ENCODE measurements at places on chromosomes 5 and 9.

- no peak for DNase-seq
Observed at GRCh38 chr5:139638736-139639618, 9.2 kb upstream of the CXXC5 start.

- DNase-seq: no peak
Observed at GRCh38 chr9:16516891-16517290, 353.6 kb downstream of the BNC2 start.

DNA sequence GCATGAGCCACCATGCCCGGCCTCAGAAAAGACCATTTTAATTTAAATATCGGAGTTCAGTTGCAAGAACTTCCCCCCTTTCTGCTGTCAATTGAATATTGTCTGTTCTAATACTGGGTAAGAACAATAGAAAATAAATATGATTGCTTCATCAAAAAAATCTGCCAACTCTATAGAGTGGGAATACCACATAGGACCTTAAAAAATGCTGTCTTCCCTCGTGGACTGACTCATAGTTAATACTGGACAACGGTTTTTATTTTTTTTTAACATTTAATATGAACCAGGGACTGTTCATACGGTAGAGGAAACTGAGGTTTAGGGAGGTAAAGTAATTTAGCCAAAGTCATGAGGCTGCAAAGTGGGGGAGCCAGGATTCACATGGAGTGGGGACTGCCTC is 9.7 kb downstream of the ZNF462 start:
- DNase-seq: no peak

DNA sequence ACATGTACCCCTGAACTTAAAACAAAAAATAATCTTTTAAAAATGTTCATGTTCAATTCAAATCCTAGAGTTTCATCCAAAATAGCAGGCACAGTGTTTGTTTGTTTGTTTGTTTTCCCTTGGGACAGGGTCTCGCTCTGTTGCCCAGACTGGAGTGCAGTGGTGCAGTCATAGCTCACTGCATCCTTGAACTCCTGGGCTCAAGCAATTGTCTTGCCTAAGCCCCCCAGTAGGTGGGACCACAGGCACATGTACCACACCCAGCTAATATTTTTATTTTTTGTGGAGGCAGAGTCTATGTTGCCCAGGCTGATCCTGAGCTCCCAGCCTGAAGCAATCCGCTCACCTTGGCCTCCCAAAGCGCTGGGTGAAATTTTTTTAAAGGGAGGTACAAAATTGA is 5.0 kb upstream of the POLR1E start:
- DNase-seq: no peak

DNA sequence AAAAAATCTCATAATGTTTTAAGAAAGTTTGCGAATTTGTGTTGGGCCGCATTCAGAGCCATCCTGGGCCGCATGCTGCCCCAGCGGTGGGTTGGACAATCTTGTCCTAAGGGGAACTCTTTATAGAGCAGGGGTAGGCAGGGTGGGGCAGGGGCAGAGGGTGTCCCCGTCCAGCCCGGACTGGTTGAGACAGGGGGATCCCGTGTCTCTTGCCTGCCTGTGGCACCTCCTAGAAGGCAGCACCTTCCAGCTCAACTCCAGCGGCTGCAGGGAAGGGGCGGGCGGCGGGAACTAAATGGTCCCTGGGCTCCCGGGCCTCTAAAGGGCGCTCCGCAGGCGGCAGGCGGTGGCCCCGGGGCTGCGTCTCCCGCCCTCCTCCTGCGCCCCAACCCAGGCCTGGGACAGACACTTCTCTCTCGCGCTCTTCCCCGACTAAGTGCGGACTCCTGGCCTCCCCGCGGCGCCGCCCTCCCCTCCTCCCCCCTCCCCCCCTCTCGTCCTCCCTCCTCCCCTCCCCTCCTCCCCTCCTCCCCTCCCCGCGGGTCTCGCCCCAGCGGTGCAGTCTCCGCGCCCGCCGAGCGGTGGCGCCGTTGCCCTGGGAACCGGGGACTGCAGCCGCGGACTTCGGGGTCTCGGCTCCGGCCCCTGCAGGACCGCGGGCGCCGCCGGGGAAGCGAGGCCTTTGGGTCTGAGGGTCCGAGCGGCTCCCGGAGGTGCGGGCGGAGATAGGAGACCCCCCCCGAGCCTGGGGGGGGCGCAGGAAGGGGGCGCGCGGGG is 132.6 kb downstream of the MRPL36 start:
- peak; percentile 31 for DNase-seq

- no peak for DNase-seq
Observed at GRCh38 chr5:126004636-126005035, 418.6 kb upstream of the GRAMD2B start.

- no peak for DNase-seq
Observed at GRCh38 chr9:130254747-130255630, 10.6 kb upstream of the HMCN2 start.

DNA sequence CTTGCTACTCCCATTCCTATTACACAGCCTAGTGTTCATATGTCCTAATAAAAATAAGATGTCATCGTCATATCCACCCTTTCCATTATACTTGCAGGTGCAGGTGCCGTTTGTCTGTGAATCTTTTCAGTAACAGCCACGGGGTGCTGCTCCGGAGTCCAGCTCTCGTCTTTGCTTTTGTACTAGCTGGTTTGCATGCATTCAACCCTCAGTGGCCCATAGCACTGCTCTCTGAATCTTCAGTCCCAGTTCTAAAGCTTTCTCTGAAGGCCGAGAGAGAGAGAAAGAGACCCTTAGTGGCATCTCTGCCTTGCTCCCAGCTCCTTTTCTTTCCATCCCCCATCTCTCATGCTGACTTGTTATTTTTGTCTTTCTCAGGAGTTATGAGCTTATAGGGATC is 468.5 kb downstream of the TMEM232 start:
- no peak for DNase-seq

- no peak for DNase-seq
Observed at GRCh38 chr5:5787373-5787772, 364.9 kb downstream of the ICE1 start.

DNA sequence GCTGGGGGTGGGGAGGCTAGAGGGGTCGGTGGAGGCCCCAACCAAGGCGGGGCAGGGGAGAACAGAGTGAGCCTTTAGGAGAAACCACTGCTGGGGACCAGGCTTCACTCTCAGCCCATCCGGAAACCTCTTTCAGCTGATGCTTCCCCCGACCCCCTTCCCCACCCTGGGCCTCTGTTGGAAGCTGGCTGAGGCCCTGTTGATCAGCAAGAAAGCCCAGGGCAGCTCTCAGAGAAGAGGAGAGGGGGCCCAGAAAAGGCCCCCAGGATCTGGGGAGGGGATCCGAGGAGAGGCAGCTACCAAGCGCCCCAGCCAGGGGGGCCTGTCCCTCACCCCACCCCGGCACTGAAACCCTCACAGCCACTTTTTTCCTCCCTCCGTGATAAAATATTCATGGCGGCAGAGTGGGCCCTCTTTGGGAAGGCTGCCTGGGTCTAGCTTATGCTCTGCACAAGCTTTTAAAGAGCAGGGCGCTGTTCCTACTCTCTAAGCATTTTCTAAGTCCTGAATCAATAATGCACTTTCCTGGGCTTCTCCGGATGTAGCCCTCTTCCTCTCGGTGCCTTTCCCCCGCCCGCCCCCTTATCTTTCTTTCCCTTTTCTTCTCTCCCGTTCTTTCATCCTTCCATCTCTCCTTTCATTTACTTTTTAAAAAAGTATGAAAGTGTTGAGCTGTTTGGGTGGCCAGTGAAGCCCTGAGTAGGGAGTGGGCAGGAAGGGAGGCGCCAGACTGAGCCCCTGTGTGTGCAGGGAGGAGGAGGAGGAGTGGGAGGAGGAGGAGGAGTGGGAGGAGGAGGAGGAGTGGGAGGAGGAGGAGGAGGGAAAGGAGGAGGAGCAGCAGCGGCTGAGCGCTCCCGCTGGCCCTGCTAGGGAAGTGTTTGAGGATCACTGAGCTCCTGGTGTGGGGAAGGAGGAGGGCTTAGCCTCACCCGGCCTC is 23.5 kb downstream of the NTNG2 start:
- DNase-seq: no peak

GRCh38 chr5:172443441-172444109 is 10.8 kb downstream of the SH3PXD2B start:
- DNase-seq: peak; percentile 52

DNA sequence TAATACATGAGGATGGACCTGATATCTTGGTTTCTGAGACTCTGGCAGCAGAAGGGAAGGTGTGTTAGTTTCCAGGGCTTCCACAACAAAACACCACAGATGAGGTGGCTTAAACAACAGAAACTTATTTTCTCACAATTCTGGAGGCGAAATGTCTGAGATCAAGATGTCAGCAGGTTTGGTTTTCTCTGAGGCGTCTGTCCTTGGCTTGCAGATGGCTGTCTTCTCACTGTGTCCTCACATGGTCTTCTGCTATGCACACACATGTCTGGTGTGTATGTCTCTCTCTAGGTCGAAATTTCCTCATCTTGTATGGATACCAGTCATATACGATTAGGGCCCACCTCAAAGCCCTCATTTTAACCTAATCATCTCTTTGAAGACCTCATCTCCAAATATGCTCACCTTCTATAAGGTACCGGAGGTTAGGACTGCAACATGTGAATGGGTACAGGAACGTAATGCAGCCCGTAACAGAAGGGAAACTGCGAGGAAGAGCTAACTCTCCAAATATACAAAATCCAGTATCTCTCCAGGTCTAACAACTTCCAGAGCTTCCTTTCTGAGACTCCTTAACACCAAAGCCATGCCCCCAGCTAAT is 139.8 kb upstream of the SMARCA2 start:
- DNase-seq: no peak

- DNase-seq: no peak
Observed at GRCh38 chr5:3827624-3828023, 232.0 kb downstream of the IRX1 start.

DNA sequence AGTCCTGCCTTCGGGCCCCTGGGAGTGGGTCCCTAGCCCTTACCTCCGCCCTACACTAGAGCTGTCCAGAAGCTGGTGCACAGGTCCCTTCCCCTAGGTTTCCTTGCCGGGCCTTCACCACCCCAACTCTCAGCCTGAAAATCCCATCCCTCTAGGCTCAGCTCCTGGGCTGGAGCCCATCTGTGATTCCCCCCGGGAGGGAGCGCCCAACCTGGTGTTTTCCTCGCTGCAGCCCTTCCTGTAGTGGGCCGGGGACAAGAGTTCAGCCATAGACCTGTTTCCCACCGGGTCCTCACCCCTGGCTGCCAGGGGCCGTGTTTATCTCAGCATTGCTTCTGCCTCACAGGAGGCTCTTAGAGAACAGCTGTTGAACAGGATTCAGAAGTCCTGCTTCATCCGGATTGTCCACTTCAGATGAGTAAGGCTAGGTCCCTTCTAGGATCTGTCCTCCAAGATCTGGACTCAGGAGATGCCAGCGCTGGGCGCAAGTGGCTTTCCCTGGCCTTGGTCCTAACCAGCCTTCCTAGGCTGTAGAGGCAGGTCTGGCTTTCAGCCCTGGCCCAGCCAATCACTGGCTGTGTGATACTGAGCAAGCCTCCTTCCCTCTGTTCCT is 965 bp downstream of the GLIPR2 start:
- DNase-seq: no peak

GRCh38 chr9:115025721-115026120 is 92.2 kb downstream of the TNC start:
- no peak for DNase-seq

Measured in stimulated activated CD8-positive, alpha-beta memory T cell treated with anti-CD3 and anti-CD28 coated beads, Interleukin-4, amount 100 ng/mL, for 24 hours (primary cell).